GM12865 (cell line): ENCODE measurements at places on chromosomes 12 and 14.

DNA sequence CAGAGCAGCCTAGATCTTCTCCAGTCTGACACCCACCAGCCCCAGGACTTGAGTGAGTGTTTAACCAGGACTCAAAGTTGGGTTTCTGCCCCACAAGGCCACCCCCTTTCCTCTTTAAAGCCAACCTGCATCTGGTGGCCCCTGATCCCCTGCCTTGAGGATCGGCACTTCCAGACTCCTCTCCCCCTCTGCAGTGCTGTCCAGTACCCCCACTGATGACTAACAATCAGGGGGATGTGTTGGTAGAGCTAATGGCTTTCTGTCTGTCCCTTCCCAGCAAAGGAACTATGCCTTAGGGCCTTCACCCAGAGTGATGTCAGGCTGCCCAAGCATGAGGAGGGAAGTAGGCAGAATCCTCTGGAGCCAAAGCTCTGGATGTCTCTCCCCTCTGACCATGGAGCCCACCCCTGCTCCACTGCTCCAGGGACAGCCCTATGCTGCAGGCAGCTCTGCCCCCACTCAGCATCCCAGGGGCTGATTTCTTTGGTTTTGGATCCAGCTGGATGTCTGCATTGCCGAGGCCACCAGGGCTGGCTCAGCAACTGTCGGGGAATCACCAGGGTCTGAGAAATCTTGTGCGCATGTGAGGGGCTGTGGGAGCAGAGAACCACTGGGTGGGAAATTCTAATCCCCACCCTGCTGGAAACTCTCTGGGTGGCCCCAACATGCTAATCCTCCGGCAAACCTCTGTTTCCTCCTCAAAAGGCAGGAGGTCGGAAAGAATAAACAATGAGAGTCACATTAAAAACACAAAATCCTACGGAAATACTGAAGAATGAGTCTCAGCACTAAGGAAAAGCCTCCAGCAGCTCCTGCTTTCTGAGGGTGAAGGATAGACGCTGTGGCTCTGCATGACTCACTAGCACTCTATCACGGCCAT is 42.9 kb downstream of the DAD1 start:
- no peak for DNase-seq

DNA sequence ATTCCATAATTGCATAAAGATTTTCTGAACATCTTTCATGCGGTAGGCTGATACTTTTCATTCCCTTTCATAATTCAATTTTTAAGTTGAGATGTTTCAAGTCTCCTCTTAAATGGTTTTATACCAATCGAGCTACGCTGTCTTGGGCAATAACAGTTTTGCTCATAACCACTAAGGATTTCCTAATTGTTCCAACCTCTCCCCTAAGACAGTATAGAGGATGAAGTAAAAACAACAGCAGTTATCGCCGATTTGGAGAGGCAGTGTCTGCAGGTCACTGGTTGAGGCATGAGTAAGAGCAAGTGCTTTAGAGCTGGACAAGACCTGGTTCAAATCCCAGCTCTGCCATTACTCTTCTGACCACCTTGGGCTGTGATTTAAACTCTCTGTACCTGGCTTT is 6.9 kb upstream of the MED13L start:
- no peak for DNase-seq

DNA sequence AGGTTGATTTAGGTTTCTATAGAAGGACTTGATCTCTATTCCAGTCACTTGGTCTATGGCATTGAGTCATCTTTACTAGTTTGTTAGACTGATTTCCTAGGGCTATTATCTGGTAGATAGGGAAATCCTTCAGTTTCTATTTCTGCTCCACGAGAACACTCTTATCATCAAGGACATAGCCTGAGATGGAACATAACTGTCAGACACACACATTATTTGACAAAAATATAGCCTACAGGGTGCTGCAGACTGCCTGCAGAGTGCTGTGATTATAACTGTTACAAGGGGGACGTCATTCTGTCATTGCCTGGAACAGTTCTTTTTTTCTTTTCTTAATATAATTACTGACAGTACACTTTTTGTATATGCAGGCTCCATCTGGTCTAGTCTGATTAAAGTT is 82.0 kb downstream of the TMEM117 start:
- DNase-seq: no peak

DNA sequence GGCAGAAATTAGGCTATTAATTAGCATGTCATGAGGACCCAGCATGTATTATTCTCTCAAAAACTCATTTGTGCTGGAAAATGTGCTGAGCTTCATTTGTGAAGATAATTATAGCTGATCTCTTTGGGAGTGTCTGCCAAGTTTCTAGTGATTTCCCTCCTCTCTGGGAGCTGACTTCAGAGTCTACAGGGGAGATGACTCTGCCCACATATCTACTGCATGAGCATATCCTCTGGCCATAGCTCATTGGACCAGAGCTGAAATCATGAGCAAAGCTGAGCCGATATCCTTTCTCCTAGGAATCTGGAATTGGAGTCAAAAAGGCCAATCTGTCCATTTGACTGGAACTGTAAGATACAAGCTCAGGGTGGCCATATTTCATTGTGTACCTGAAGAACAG is 5.9 kb downstream of the CCDC198 start:
- no peak for DNase-seq

DNA sequence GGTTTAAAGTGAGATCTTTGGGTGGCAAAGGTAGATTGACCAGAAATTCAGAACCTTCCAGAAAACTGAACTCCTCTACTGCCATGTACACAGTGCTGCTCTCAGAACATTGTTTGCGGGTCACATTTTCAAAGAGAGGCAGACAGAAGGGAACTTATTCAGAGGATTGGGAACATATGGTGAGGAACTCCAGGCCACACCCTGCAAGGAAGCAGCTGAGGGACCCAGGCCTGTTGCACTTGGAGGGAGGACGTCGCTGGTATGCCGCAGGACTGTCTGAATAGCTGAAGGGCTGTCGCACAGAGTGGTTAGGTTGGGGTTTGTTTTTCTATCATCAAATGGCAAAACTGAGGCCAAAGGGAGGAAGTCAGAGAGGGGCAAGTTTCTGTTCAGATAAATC is 441.1 kb downstream of the DPF3 start:
- no peak for DNase-seq

GRCh38 chr12:132502149-132502881 is 12.4 kb downstream of the FBRSL1 start:
- no peak for DNase-seq

GRCh38 chr12:51011955-51012354 is 14.2 kb downstream of the SLC11A2 start:
- DNase-seq: no peak
